ENCODE measurements at places on chromosomes 7 and 10.

GRCh38 chr10:101939008-101939648 lies 95.5 kb upstream of the KCNIP2 start:
- peak; percentile 76 for DNase-seq

- DNase-seq: no peak
Measured at GRCh38 chr10:28801869-28802268, 124.5 kb downstream of the BAMBI start.

GRCh38 chr7:69832356-69832755 lies 234.1 kb downstream of the AUTS2 start:
- no peak for DNase-seq

- DNase-seq: peak; percentile 82
Measured at GRCh38 chr7:115008465-115009114, 86.7 kb downstream of the MDFIC start.

- DNase-seq: no peak
Measured at GRCh38 chr7:132118641-132119040, 457.6 kb downstream of the PLXNA4 start.

DNA sequence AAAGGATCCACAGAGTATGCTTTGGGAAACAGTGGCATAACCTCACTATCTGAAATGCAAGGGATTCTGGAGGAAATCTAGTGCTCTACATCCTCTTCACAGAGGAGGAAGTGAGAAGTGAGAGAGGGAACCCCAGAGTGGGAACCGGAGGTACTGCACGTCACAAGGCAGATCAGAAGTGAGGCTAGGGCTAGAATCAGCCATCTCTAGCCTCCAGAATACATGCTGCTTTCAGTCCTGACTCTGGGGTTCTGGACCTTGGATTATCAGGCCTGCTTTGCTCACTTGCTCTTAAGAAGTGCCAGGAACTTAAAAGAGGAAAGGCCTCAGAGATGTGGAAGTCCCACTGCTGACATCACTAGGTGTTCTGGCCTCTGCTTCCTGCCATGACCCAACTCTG lies 25.7 kb downstream of the ZNF503 start:
- DNase-seq: no peak

GRCh38 chr10:132512052-132512442 lies 25.5 kb upstream of the INPP5A start:
- DNase-seq: no peak

- peak; percentile 61 for DNase-seq
Measured at GRCh38 chr10:34528320-34528719, 286.8 kb downstream of the PARD3 start.

GRCh38 chr10:97690133-97690532 lies 3.1 kb upstream of the AVPI1 start:
- DNase-seq: no peak

DNA sequence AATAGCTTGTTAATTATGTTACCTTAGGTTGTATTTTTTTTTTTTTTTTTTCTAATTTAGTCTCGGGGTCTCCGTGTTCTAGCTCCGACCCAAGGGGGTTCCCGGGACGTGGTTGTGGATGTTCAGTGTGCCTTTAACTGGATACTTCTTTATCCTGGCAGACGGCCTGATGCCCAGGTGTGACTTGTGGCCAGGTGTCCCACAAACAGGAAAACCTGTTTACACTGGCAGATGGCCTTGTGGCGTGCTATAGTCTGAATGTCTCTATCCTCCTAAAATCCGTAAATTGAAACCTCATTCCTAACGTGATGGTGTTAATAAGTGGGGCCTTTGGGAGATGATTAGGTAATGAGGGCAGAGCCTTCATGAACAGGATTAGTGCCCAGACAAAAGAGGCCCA lies 546.4 kb upstream of the C7orf33 start:
- no peak for DNase-seq

DNA sequence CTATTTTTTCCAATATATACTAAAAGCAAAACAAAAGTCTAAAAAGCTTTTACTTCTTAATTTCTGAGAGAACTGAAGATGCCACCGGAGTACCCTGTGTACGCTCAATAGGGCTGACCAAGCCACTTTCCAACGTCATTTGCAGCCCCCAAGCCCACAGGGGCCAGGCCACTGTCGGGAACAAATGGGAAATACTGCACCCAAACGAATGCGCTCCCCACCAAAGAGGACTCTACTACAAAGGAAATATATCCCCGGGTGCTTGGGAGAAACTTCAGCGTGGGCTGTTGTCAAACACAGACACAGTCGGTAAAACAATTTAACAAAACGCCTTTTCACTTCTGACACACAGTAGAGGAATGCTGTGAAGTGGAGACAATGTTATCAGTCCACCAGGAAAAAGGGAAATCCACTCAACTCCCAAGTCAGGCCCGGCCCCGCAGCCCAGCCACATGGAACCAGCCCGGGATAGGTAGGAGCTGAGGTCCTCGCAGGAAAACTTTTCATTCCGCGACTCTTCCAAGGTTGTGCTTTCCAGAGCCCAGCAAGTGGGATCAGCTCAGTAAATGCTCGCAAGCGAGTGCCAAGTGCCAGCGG lies 1.4 kb downstream of the PARD3 start:
- no peak for DNase-seq

GRCh38 chr7:98862716-98863420 lies 6.9 kb downstream of the TMEM130 start:
- no peak for DNase-seq

- no peak for DNase-seq
Measured at GRCh38 chr7:128687131-128687530, 15.0 kb downstream of the GARIN1A start.

GRCh38 chr10:111082102-111082975 lies 5.5 kb downstream of the ADRA2A start:
- DNase-seq: no peak

- DNase-seq: no peak
Measured at GRCh38 chr10:78436706-78437406, 403.2 kb downstream of the RPS24 start.
